ENCODE measurements at places on chromosomes 5 and 9. TPM values are rescaled to one million over a fixed set of nuclear protein-coding genes. Genes with fewer than 3 reads are reported as not detected.

GRCh38 chr9:107588393-107588792 is 98.8 kb upstream of the KLF4 start:
- H3K27me3 ChIP-seq = no peaks in the 10 kb centered on the region
- H3K27ac ChIP-seq = peak overlapping the region; percentile 90
- no peak overlapping the region for H3K4me3 ChIP-seq
- H3K4me1 ChIP-seq = peaks cover 22% of the 10 kb centered on the region
- DNase-seq = no peak
- no peaks in the 10 kb centered on the region for H3K36me3 ChIP-seq

The DTWD2 gene
- 7.8 TPM for total RNA-seq

The WHRN gene
- total RNA-seq = 3.2 TPM

The GPX8 gene
- total RNA-seq = 178 TPM

The CCNI2 gene
- total RNA-seq = 1.4 TPM

GRCh38 chr9:114176624-114177291 is 21.4 kb downstream of the COL27A1 start:
- H3K27me3 ChIP-seq = no peaks in the 10 kb centered on the region
- H3K27ac ChIP-seq = peak overlapping the region; percentile 18
- DNase-seq = no peak
- H3K4me1 ChIP-seq = peaks cover 43% of the 10 kb centered on the region

GRCh38 chr5:6873359-6873758 is 160.1 kb downstream of the TENT4A start:
- H3K4me1 ChIP-seq = peaks cover 10% of the 10 kb centered on the region
- no peaks in the 10 kb centered on the region for H3K36me3 ChIP-seq
- H3K27ac ChIP-seq = peak overlapping the region; percentile 61
- H3K27me3 ChIP-seq = no peaks in the 10 kb centered on the region

The SYK gene
- 4.9 TPM for total RNA-seq

- H3K36me3 ChIP-seq = no peaks in the 10 kb centered on the region
- no peak overlapping the region for H3K27ac ChIP-seq
- DNase-seq = no peak
- H3K27me3 ChIP-seq = no peaks in the 10 kb centered on the region
- H3K4me3 ChIP-seq = no peak overlapping the region
Measured at GRCh38 chr5:149667829-149668330, 62.2 kb upstream of the PPARGC1B start.

DNA sequence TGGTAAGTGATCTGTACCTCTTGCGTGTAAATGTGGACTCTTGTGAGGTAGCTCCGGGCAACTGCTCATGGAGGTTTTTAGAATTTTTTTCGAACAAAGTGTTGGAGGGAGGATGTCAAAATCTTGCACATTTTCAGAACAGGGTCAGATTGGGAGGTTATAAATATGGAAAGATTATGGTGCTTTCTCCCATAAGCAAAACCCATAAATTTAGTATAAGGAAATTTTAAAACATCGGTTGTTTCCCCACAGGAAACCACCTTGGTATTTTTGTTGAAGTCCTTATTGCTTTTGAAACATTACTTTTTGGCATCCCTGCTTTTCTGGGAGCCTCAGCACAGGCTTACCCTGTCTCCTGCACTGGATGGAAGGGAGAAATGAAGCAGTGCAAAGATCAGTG is 33.9 kb downstream of the PTTG1 start:
- no peak overlapping the region for H3K4me3 ChIP-seq
- no peaks in the 10 kb centered on the region for H3K36me3 ChIP-seq
- no peaks in the 10 kb centered on the region for H3K4me1 ChIP-seq
- H3K27me3 ChIP-seq = no peaks in the 10 kb centered on the region
- H3K27ac ChIP-seq = no peak overlapping the region

The MSMP gene
- total RNA-seq = not detected

The IFNK gene
- total RNA-seq = not detected

The KIAA0825 gene
- 4.5 TPM for total RNA-seq

DNA sequence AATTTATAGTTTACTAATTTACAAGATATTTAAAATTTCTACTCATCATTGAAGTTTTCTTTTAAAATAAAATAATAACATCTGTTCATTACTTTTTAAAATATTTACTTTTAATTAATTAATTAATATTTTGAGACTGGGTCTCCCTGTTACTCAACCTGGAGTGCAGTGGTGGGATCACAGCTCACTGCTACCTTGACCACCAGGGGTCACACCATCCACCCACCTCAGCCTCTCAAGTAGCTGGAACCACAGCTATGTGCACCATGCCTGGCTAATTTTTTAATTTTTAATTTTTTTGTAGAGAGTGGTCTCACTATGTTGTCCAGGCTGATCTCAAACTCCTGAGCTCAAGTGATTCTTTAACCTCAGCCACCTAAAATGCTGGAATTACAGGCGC is 1013.6 kb downstream of the CDH9 start:
- no peaks in the 10 kb centered on the region for H3K4me1 ChIP-seq
- H3K36me3 ChIP-seq = no peaks in the 10 kb centered on the region
- DNase-seq = no peak
- no peaks in the 10 kb centered on the region for H3K27me3 ChIP-seq
- H3K27ac ChIP-seq = no peak overlapping the region

The MEIKIN gene
- not detected for total RNA-seq

DNA sequence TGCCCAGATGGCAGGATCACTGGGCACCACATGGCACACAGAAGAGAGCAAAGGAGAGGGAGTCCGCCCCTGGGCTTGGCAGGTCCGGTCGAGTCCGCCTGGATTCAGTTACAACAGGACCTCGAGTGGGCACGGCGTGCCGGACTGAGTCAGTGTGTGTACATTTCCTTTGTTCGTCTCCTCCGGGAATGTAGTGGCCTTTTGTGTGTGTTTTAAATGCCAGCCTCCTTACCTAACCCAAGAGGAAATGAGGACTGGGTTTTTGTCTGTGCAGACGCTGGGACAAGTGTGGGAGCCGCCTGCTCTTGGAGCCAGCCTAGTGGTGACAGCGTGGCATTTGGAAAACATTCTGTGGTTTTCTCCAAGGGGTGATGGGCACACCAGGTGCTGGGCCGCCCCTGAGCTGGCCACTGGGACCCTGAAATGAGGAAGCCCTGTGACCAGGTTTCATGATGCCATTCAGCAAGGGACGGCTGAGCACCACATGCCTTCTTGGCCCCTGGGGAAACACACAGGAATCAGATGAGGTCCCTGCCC is 9.6 kb downstream of the NEK6 start:
- H3K27ac ChIP-seq = no peak overlapping the region
- H3K4me3 ChIP-seq = no peak overlapping the region
- no peaks in the 10 kb centered on the region for H3K36me3 ChIP-seq
- no peak for DNase-seq

The ZNF474 gene
- total RNA-seq = 1.9 TPM

GRCh38 chr9:130101915-130102314 is 48.2 kb downstream of the GPR107 start:
- no peaks in the 10 kb centered on the region for H3K27me3 ChIP-seq
- H3K4me3 ChIP-seq = no peak overlapping the region
- H3K36me3 ChIP-seq = peaks cover 3% of the 10 kb centered on the region
- no peak for DNase-seq
- H3K27ac ChIP-seq = no peak overlapping the region
- H3K4me1 ChIP-seq = no peaks in the 10 kb centered on the region

DNA sequence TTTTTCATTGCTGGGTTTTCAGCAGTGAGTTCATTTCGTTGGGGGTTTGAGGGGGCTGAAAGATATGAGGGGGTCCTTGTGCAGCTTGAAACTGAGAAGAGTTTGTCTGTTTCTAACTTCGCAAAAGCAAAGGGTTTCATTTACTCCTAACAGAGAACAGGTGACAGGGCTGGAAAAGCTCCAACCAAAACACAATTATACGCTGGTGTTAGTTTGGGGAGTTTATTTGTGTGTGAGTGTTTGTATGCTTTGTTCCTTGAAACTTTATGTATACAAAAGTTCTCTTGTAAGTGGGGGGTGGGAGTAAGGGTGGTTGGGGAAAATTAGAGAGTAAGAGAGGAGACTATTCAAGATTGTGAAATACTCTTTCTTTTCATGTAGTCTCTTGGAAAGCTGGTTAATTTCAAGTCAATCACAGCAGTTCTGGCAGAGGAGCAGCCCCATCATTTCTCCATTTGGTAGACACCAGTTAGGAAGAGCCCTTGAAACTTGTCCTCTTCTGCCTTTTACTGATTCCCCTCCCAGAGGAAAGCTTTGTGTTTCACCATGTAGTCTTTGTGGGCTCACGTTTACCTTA is 881 bp downstream of the TNFAIP8 start:
- H3K27me3 ChIP-seq = no peaks in the 10 kb centered on the region
- no peak for DNase-seq
- no peaks in the 10 kb centered on the region for H3K36me3 ChIP-seq
- H3K4me3 ChIP-seq = peak overlapping the region; percentile 89
- peaks cover 41% of the 10 kb centered on the region for H3K4me1 ChIP-seq

The PCDHB6 gene
- 1.1 TPM for total RNA-seq

DNA sequence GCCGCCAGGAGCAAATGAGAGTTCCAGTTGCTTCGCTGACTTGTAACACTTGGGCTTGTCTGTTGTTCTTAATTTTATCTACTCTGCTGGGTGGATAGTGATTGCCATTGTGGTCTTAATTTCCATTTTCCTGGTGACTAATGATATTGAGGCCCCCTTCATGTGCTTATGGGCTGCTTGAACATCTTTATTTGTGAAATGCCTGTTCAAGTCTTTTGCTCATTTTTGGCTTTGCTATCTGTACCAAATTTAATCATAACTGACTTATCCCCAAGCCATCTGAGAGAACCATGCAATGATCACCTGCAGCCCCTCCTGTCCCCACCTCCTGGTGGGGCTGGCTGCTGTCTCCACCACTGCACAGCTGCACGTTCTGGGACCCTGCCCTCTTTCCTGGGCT is 20.5 kb downstream of the STC2 start:
- H3K27me3 ChIP-seq = no peaks in the 10 kb centered on the region
- H3K36me3 ChIP-seq = no peaks in the 10 kb centered on the region
- H3K27ac ChIP-seq = no peak overlapping the region
- H3K4me3 ChIP-seq = no peak overlapping the region
- peaks cover 20% of the 10 kb centered on the region for H3K4me1 ChIP-seq
- DNase-seq = no peak

DNA sequence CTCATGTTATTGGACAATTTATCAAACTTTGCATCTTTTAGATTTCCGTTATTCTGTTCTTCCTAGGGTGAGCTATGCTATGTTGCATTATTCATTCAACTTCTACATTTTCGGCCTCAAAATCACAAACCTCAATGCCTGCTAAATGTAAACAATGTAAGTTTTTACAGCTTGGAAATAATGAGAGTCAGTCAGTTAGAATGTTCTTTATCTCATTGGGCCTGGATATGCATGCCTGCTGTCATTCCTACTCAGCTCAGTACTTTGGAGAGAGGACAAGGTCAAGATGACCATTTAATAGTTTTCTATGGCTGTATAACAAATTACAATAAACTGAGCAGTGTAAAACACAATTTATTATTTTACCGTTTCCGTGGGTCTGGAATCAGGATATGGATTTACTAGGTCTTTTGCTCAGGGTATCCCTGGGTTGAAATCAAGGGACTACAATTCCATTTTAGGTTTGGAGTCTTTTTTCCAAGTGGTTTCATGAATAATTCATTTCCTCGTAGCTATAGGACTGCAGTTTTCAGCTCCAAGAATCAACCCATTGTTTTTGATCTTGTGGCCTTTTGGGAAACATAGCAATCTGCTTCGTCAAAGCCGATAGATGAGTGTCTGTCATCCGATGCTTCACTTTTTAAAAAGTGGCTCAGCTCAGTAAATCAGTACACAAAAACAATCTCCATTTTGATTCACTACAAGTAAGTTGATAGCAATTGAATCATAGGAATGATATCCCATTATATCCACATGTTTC is 1143.2 kb upstream of the CDH6 start:
- no peak overlapping the region for H3K27ac ChIP-seq
- no peaks in the 10 kb centered on the region for H3K27me3 ChIP-seq
- no peaks in the 10 kb centered on the region for H3K4me1 ChIP-seq
- H3K4me3 ChIP-seq = no peak overlapping the region
- DNase-seq = no peak

DNA sequence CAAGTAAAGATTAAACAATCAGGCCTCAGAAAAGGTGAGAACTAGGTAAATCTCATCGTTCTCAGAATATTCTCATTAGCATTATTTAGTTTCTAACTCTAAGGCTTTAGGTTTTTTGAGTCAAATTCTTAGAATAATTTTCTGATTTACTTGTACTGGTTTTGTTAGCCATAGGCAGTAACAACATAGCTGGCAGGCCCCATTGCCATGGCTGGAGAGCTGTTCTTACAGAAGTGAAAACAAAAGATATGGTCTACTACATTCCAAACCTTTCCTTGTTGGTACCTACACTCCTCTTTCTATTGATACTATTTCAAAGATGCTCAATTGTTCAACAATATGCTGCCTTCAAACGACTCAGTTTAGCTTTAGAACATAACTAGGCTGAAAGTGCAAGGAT is 27.3 kb downstream of the IFNW1 start:
- H3K4me3 ChIP-seq = no peak overlapping the region
- no peak overlapping the region for H3K27ac ChIP-seq
- no peaks in the 10 kb centered on the region for H3K27me3 ChIP-seq
- no peaks in the 10 kb centered on the region for H3K4me1 ChIP-seq
- H3K36me3 ChIP-seq = no peaks in the 10 kb centered on the region

GRCh38 chr5:59092758-59093157 is 509.9 kb downstream of the RAB3C start:
- peaks cover 25% of the 10 kb centered on the region for H3K4me1 ChIP-seq
- no peak for DNase-seq
- no peaks in the 10 kb centered on the region for H3K36me3 ChIP-seq
- peak overlapping the region; percentile 80 for H3K27ac ChIP-seq

The DROSHA gene
- 40.8 TPM for total RNA-seq

The BARHL1 gene
- not detected for total RNA-seq

DNA sequence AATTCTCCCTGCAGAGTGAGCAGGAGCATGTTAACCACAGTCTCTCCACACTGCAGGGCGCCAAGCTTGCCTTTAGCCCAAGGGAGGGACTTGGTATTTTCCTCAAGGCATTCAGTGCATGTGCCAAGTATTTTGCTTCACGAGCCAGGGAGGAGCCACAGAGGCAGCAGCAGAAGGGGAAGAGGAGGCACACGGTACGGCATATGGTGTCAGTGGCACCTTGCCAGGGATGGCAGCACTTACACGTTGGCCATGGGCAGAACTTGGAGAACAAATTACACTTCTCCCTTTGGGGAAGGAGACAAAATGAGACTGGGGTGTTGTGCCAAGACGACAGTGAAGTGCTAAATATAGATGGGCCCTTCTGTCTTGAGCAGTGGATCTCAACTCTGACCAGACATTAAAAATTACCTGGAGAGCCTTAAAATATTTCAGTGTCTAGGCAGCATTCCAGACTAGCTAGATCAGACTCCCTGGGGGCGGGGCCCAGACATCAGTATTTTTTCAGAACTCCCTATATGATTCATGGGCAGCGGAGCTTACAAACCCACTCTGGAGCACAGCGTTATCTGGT is 155.8 kb downstream of the DRD1 start:
- no peaks in the 10 kb centered on the region for H3K36me3 ChIP-seq
- H3K27ac ChIP-seq = no peak overlapping the region
- no peak overlapping the region for H3K4me3 ChIP-seq
- DNase-seq = peak; percentile 69

Measured in hepatocyte (in vitro differentiated cells).